Stimulated activated CD8-positive, alpha-beta memory T cell treated with anti-CD3 and anti-CD28 coated beads, Interleukin-15, amount 100 ng/mL, for 48 hours (primary cell): ENCODE measurements at places on chromosomes 12 and 14.

GRCh38 chr12:53060721-53061276 is 10.9 kb downstream of the TNS2 start:
- DNase-seq, result no peak

GRCh38 chr14:55265197-55265596 is 6.0 kb upstream of the FBXO34 start:
- no peak for DNase-seq

- no peak for DNase-seq
These were observed 430.3 kb downstream of the RAD51B start for GRCh38 chr14:68249661-68250451.

DNA sequence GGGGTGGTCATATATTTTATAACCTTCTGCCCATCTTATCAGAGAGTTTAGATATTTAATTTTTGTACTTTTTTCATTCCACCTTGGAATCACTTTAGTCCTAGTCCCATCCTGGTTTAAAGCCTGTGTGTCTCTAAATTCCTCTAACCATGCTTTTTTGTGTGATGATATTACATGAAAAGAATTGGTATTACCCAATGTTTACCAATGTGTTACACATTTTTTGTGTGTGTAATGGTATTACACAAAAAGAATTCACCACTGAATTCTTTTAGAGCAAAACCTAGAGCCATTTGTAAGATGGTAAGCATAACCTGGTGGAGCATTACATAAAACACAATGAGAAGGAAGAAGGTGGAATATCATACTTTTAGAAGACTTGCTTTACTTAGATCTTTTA is 77.5 kb downstream of the FAR2 start:
- DNase-seq, result no peak

- no peak for DNase-seq
These were observed 55.9 kb upstream of the SRSF5 start for GRCh38 chr14:69711065-69711464.

GRCh38 chr14:70890826-70891659 is 16.2 kb upstream of the PCNX1 start:
- DNase-seq, result no peak

DNA sequence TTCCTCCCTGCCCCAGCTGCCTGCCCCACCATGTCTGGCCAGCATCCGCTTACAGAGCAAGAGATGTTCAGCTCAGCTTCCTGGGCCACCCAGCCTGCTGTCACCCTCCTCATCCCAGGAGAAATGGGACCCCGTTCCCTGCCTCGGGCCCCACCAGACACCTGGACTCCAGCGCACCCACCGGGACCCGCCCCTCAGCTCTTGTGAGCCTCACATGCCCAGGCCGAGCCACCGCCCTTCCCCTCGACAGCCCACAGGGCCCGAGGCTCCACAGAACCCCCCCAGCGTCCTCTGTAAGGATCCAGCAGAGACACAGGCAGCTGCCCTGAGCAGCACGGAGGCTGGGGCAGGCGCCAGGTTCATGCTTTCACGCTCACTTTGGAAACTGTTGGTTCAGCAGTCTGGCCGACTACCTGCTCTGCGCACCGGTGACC is 18.4 kb upstream of the C14orf180 start:
- no peak for DNase-seq

DNA sequence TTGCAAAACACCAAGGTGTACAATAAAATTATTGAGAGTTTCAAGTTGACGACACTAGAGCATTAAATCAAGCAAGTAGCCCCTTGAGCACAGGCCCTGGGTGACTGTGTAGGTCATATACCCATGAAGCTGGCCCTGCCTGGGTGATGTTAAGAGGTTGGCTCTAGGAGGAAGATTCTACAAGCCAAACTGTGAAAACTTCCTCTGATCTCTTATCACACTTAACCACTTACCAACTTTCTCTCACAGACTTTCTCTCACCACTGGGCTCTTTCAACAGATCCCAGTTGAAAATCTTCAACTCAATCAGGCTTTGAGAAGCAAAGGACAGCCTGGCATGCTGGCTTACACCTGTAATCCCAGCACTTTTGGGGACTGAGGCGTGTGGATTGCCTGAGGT is 186.9 kb upstream of the BTG1 start:
- no peak for DNase-seq

DNA sequence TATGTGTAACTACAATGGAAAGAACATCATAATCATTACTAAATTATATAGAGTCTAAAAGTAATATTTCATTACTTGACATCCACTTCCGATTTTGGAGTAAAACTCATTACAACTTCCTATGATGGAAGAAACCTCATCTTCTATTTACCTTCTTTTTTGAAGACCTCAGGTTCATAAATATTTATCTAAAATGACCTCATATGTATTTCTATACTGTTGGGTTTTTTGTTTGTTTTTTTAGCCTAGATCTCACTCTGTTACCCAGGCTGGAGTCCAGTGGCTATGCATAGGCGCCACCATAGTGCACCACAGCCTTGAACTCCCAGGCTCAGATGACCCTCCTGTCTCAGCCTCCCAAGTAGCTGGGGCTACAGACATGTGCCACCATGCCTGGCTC is 39.9 kb upstream of the BMAL2 start:
- no peak for DNase-seq

DNA sequence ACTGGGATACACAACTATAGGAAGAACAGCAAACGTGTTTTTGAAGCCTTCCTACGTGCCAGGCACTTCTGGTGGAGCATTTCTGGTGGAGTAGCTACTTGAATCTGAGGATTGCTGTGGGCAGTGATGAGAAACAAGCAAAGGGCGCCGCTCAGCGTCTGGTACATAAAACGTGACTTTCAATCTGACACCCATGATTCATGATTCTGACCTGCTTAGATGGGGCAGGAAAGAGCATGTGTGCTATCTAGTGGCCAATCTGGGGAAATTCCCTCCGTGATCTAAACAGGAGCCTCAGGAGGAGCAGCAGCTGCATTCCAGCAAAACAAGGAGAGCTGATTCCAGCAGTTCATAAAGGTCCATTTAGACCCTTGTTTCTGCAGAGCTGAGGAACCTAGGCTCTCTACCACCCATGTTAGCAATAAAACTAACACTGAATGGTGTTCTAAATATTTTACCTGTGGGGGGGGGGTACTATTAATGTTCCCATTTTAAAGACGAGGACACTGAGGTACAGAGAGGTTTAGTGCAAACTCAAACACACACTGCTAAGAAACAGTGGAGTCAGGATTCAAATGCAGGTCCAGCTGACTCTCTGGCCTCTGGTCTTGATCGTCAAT is 37.8 kb downstream of the PAH start:
- no peak for DNase-seq

DNA sequence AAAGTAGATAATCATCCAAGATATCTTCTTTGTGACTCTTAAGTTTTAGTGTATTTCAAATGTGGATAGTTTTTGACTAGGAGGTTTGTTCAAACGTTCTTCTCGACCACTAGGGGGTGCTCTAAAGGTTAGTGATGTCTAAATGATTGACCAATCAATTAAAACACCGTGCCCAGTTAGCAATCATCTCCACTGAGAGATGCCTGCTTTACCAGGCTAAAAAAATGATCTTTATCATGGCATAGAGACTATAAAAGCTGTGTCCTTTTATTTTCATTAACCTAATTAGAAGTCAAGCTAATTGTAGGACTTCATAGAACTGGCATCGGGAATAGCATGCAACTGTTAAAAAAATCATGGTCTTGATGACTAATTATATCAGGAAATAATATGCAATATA is 153.9 kb downstream of the PRKCH start:
- no peak for DNase-seq

DNA sequence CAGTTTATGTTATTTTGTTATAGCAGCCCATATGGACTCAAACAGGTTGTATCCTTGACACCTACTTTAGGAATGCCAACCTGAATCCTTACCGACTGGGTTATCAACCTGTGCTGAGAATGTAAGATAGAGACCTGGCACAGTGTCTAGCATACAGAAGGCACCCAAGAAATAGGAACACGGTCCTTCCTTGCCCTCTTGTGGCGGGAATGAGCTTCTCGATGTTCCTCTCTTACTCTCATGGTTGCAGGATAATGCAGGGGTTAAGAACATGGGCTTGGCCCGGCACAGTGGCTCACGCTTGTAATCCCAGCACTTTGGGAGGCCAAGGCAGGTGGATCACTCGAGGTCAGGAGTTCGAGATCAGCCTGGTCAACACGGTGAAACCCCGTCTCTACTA is 6.5 kb downstream of the C12orf43 start:
- DNase-seq, result no peak

DNA sequence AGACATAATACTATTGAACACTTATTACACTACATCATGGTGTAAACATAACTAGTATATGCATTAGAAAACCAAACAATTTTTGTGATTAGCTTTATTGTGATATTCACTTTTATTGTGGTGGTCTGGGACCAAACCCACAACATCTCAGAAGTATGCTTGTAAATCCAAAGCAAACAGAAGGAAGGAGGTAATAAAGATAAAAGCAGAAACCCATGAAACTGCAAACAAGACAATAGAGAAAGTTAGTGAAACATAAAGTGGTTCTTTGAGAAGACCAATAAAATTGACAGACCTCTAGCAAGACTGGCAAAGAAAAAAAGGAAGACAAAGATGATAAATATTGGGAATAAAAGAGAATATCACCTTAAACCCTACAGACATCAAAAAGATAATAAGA is 268.3 kb downstream of the RPAP3 start:
- DNase-seq, result no peak

- no peak for DNase-seq
These were observed 13.8 kb upstream of the RAN start for GRCh38 chr12:130858084-130858483.

DNA sequence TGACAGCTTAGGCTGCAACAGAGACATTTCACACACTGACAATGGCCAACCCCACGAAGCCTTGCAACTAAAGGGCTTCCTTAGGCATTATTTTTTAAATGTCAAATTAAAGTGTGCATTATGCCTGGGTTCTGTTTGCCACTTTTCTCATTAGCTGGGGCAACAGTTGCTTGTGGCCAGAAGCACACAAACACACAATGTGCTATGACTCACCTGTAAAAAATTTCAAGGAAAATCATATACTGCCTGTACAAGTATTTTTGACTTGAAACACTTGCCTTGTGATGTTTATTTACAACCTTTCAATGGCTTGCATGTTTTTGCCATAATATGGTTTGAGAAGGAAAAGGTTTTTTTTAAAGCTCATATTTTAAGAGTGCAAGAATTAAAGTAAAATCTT is 1.9 kb downstream of the NTN4 start:
- DNase-seq, result no peak

DNA sequence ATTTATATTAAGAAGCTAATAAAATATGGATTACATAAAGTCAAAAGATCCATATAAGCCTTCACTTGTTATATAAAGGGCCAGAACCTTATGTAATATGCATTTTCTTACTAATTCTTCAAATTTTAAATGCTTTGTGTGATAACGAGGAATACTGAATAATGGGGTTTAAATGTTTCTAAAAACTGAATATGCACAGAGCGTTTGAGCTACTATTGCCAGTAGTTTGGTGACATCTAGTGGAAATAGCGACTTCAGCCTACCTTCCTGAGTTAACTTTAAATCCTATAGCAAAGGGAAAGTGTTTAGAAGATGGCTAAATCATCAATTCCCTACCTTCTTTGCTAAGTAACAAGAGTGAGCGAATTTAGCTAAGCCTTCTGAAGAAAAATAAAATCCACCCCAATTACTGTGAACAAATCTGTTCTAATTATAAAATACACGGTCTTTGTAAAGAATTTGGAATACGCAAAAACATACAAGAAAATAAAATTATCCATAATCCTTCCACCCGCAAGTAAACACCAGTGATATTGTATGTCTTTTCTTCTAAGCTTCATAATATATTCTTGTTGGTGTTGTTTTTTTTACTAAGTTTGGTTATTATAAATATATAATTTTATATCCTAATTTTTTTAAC is 115.5 kb upstream of the G2E3 start:
- DNase-seq, result no peak

- DNase-seq, result no peak
These were observed 96.6 kb downstream of the SCN8A start for GRCh38 chr12:51687614-51688013.

DNA sequence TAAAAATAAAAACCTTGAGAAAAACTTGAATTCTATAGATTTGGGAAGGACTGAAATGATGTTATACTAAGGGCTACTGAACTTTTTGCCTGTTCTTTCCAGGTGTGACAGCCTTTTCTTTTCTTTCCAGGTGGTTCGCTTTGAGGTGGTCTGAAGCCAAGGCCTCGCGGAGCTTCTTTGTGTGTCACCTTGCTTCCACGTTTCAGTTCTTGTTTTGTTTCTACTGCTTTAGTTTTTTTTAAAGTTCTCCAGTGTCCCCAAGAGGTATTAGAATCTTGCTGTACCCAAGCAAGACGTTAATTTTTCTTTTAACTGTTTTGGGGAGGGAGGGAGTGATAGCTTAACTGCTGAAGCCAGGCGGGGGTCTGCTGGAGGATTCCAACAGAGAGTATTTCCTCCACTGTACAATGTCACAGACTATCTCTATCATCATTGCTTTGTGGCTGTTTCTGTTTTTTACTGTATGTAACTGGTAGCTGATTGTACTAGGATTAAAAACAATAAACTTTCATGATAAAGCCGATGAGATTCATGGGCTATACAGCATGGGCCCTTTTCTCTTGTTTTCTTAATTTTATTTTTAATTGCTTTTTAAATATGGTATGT is 40.2 kb downstream of the PROX2 start:
- no peak for DNase-seq

DNA sequence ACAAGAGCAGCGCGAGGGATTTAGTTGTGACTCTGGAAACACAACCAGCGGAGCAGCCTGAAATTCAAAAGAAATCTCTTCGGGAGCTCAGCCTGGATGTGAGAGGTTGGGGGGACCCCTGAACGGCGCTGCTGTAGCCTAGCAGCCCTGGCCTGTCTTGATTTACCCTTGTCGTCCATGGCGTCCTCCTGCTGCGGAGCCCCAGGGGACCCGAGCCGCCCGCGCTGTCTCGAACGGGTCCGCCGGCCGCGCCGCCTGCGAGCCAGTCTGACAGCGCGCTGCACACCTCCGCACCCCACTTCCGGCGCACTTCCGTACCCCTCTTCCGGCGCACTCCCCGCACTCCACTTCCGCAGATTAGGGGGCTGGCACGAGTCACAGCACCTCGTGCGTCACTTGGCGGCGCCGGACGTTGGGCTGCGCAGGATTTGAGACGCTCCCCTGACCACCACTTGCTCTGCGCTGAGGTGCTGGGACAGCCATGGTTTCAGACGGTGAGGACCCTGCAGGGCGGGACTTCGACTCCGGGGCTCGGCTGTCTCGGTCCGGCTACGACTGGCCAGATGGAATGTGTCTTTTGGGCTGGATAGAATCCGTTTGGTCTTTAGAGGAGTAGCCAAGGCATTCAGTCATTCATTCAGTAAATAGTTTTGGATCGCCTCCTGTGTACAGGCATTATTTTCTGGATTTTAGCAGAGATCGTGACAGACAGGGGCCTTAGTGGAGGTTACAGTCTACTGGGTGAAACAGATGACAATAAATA is at the start of the genes EIF2B1 and GTF2H3:
TSS of gene EIF2B1 (minus strand) at position 308 of the 763 bp plus-strand sequence. CDS start at position 179, 129 bp downstream.
TSS of gene GTF2H3 (plus strand) at position 451 of the 763 bp plus-strand sequence. CDS start at position 482, 31 bp downstream.
- peak; percentile 97 for DNase-seq
